ENCODE measurements at places on chromosomes 4 and X.

- no peak for DNase-seq
Measured at GRCh38 chr4:167196344-167197012, 37.8 kb downstream of the SPOCK3 start.

DNA sequence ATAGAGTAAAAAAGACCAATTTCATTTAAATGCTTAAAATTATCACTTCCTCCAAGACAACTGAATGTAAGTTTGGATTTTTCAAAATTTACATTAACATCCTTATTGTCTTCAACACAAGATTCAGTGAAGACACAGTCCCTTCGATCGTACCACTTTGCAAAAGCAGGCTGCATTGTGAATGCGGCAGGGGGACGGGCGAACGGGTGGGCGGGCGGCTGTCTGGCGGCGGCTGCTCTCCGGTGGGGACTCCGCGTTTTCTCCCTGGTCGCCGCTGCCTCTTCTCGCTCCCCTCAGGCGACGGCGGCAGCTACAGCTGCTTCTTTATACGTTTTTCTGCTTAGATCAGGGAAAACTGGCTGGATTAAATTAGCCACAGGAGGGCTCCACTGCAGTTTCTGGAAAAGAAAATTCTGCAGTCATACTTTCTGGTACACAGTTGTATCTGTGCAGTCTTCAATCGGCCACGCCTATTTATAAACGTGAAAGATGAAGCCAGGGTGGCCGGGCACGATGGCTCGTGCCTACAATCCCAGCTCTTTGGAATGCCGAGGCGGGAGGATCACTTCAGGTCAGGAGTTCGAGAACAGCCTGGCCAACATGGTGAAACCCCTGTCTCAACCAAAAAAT, 33.9 kb upstream of the HPF1 start:
- DNase-seq, result no peak

DNA sequence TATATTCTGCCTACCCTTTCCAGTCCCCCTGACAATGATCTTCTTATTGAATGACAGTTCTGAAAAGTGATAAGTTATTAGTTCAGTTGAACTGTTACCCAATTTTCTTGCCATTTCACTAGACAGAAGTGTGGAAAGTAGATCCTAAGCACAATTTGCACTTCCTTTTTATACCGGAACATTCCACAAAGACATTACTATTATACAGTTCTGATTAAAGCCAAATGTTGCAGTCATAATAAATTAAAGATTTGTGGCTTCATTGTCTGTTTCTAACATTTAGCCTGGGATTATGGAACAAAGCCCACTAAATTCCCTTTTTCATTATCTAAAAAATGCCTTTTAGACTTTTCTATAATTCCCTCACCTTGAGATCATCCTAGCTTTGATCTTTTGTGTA, 13.8 kb downstream of the SH3BGRL start:
- no peak for DNase-seq

- no peak for DNase-seq
Measured at GRCh38 chr4:128060121-128060698, 902 bp upstream of the LARP1B start.

- no peak for DNase-seq
Measured at GRCh38 chr4:1171311-1172227, 814 bp downstream of the SPON2 start.

DNA sequence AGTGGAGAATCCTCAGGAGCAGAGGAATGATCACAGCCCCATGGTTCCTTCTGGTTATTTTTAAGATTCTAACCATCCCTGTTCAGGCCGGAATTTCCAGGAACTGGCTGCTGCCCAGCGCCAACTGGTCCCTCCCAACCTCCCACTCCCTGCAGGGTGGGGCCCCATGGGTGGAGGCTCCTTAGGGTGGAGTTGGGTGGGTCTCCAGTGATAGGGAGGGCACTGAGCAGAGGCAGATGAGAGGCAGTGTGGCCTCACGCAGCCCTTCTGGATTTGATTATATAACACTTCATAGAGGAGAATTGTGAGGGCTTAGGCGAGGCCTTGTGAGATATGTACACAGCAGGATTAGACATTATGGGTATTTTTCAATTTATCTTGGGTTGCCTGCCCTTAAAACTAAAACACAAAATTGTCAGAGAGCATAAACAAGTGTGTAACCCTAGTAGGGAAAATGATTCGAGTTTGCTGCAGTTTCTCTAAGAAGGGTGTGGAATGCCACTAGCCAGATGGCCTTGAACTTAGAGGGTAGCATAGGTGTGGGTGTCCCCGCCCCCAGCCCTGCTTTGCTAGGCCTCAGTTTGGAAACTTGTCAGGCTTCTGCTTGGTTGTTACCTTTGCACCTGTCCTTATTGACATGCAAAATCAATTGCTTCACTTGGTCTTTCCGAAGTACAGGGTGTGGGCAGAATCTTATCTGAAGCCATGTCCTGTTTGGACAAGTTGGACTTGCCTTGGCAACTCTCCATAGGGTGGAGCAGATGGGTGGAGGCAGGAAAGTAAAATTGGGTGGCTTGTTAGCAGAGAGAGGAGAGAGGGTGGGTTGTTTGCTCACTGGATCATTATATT, 9.4 kb downstream of the KLF3 start:
- no peak for DNase-seq

DNA sequence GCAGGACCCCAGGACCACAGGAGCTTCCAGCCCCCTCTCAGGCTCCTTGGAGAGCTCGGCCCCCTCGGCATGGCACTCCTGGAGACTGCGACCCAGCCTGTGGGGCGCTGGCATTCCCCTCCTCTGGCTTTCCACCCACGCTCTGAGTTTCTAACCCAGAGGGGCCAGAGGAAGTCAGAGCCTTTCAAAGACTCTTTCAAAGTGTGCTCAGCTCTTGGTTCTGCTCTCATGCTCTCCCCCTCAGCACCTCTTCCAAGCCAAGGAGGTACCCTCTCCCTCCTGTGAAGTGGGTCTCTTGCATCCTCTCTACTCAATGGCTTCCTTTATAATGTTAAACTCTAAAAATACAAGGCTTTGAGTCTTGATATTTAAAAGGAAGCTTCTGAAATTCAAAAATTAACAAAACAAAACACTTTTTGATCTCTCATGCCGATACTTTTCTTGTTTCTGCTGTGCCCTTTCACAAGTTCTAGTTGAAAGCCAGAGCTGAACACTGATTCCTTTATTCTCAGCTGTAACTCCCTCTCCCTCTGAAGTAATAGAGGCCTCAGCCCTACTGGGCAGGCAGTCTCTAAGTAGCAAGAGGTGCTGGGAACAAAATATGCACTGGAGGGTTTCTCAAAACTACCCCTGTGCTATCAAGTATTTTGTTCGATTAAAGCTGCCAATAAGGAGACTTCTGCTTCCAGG, 82.8 kb downstream of the NAT8L start:
- DNase-seq, result no peak

- DNase-seq, result no peak
Measured at GRCh38 chr4:112888622-112889021, 160.8 kb upstream of the ANK2 start.

- DNase-seq, result no peak
Measured at GRCh38 chr4:89357340-89357739, 49.7 kb upstream of the GPRIN3 start.

DNA sequence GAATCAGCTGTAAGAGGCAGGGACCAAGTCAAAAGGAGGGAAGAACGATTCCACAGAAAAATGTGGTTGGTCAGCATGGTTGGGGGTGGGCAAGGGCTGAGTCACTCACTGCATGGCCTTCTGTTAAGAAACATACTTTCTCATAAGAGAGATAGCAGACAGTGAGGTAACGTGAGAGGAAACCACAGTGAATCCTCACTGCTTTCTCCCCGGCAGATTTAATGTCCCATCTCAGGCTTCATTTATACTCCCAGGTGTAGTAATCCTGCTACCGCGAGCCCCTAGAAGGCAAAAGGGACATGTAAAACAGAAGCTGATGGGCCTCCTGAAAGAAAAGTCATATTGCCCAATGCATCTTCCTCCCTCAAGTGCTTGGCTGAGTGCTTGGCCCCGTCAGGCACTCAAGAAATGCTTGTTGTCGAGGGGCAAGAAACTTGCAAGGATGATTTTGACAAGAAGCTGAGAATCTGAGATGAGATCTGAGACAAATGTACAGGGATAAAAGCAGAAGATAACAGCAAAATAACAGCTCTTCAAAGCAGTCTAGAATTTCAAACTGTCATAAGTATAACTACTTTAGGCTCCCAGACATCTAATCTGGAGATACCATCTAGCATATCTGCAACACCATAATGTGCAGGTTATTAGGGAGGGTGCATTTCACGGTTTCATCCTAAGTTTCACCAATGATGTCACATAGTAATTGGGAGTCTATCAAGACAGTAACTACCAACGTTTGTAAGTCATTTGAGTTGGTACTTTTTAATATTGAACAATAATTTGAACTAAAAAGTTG, 40.2 kb downstream of the SH3KBP1 start:
- DNase-seq, result peak; percentile 56

DNA sequence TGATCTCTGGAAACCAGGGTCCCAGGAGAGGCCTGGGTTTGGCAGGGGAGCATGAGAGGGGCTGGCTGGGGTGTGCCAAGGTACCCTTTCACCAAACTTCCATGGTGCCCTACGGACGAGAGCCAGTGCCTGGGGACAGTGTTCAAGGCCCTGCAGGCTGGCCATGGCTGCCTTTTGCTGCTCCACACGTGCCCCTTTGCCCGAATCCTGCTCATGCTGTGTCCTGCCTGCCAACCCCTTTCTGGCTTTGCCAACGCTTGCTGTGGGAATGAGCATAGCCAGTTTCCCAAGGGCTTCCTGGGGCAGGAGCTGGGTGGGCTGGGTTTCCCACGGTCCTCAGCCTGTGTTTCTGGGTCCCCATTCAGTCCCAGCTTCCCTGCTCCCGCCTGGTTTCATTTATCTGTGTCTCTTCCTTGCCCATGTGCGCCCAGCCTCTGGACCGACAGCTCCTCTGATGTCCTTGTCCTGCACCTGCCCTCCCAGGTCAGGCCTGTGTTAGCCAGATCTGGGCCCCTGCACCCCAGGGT, 17.3 kb downstream of the CPZ start:
- DNase-seq, result no peak

GRCh38 chrX:8346892-8347291, 117.7 kb upstream of the VCX3B start:
- no peak for DNase-seq

GRCh38 chr4:1055721-1056590, 44.5 kb downstream of the FGFRL1 start:
- no peak for DNase-seq

Data from AG04450 (cell line).